Skeletal muscle cell (primary cell): ENCODE measurements at places on chromosomes 7 and 10.

GRCh38 chr10:103619424-103620351 lies 126.2 kb downstream of the NEURL1 start:
- no peak for DNase-seq

DNA sequence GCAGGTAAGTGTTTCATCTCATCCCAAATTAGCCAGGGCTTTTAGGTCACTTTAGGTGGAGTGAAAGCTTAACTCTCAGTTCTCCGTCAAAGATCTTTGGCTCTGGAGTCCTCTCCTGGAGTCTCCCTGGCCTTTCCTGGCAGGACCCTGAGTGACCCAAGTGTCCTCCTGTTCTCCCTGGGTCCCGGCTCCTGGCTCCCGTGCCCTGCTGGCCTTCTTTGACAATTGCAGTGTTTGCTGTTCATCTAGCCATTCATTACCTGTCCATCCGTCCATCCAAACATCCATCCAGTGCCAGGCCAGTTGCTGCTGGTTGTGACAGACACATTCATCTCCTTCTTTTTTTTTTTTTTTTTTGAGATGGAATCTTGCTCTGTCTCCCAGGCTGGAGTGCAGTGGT lies 6.2 kb upstream of the TPST1 start:
- DNase-seq, result no peak

GRCh38 chr7:154332811-154333580 lies 280.8 kb downstream of the DPP6 start:
- no peak for DNase-seq

GRCh38 chr10:99297033-99297432 lies 32.1 kb upstream of the CNNM1 start:
- no peak for DNase-seq

- no peak for DNase-seq
These were observed 659.4 kb downstream of the MAGI2 start for GRCh38 chr7:78794101-78794500.

- no peak for DNase-seq
These were observed 14.0 kb upstream of the EIF5AL1 start for GRCh38 chr10:79498291-79498829.

DNA sequence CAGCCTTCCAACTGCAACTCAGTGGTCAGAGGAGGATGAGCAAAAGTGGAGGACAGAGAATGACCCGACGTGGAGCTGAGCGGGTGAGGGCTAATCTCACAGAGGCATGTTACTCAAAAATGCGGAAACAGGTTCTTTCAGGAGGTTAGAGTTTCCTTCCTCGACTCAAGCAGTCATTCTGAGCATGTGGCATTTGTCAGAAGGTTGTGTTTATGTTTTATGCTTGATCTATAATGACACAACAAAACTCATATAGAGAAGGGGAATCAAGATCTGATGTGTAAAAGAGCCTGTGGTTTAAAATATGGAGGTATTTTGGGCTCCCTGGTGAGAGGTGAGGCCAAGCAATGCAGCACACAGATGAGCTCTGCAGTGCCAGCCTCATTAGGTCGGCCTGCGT lies 311.4 kb downstream of the ADARB2 start:
- DNase-seq, result no peak

- DNase-seq, result no peak
These were observed 341.5 kb downstream of the PHTF2 start for GRCh38 chr7:78140109-78140508.
